T-cell (primary cell): ENCODE measurements at places on chromosomes 5 and 9. TPM values are rescaled to one million over a fixed set of nuclear protein-coding genes. Genes with fewer than 3 reads are reported as not detected.

DNA sequence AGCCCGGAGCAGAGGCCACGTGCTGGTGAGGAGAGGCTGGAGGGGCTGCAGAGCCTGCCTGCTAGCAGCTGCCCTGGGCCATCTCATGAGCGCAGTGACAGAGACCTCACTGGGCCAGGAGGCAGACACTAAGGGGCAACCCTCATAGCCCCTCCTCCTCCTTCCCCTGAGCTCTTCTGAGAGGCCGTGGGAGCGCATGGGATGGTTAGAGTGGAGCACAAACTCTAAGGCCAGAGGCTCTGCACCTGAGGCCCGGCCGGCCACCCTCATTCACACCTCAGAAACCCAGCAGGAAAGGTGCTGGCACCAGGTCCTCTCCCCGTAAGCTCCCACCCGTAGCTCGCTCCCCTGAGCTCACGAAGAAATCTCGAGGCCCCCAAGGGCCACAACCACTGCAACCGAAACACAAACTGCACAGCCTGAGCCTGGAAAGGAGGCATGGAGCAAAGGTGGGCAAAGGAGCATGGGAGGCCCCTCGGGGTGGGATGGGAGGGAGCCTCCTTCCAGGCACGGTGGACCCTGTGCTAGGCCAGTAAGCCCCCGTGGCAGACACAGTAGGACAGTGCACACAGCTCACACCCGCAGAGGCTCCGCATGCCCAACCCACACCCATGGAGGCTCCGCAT lies 17.7 kb downstream of the CAMSAP1 start:
- DNase-seq = no peak

GRCh38 chr9:88426651-88427050 lies 38.4 kb downstream of the SPIN1 start:
- no peak for DNase-seq

GRCh38 chr9:12785260-12785770 lies 10.5 kb downstream of the LURAP1L start:
- no peak for DNase-seq

DNA sequence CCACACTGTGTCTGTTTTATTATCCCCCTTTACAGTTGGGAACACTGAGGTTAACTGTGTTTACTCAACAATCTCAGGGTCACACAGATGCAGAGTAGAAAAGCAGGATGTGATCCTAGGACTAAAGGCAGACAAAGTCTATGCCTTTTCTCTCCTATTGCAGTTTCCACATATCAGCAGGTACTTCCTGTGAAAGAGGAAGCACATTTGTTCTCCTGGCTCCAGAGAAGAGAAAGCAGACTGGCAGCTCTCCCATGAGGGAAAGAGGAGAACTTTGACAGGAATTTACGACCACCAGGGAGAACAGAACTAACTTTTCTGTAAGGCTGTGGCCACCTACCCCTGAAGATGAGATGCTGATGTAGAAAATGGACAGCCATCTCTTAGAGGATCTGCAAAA lies 84.2 kb upstream of the TNC start:
- no peak for DNase-seq

The RCL1 gene
- total RNA-seq = 30.6 TPM

The NOL6 gene
- total RNA-seq = 57.6 TPM
